Mammary epithelial cell (primary cell): ENCODE measurements at places on chromosomes 16 and 17. TPM values are rescaled to one million over a fixed set of nuclear protein-coding genes. Genes with fewer than 3 reads are reported as not detected.

GRCh38 chr17:45172541-45173286 is 11.0 kb downstream of the HEXIM2 start:
- peak; percentile 96 for DNase-seq

GRCh38 chr16:78504401-78504851 is 405.0 kb downstream of the WWOX start:
- no peak for DNase-seq

DNA sequence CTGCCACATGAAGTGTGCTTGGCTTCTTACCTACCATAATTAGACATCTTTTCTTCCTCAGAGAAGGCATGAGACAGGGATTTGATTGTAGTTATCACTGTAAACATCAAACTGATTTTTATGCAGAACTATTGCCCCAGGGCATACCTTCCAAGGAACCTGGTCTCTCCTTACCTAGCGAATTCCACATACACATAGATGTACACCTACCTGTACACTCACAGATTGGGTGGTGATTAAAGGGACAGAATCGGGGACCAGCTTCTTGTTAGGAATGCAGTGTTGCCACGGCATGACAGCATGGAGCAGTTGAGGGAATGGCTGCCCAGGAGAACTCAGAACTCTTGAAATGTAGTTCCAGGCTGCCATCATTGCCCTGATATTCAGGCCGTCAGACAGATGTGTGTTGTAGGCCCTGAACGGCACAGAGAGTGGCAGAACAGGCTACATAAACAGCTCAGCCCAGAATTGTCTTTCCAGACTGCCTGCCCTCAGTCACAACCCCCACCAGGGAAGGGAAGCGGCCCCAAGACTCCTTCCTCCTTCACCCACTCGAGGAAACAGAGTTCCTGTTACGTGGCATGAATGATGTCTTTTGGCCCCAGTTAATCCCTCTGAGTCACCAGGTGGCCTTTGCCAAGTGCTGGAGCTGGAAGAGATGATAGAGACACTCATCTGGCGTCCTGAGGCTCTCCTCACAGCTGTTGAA is 17.8 kb upstream of the NAGLU start:
- DNase-seq = peak; percentile 84

GRCh38 chr16:56814537-56815432 is 50.2 kb upstream of the SLC12A3 start:
- DNase-seq = no peak

DNA sequence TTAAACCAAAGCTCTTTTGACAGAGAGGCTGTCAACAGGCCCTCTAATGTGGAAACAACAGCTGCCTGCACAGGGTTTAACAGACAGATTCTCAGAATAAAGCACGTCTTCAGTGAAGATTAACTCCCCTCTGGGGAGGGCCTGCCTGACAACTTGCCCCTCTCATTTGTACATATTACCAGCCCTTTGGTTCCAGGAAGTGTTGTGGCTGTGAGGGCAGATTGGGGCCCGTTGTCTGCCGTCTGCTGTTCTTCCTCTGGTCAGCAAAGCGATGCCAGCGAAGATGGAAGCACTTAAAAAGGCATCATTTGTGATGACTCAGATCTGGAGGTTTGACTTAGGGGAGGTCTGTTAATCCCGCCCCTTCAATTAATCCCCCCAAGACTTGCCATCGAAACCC is 177.0 kb upstream of the IRX6 start:
- DNase-seq = no peak

DNA sequence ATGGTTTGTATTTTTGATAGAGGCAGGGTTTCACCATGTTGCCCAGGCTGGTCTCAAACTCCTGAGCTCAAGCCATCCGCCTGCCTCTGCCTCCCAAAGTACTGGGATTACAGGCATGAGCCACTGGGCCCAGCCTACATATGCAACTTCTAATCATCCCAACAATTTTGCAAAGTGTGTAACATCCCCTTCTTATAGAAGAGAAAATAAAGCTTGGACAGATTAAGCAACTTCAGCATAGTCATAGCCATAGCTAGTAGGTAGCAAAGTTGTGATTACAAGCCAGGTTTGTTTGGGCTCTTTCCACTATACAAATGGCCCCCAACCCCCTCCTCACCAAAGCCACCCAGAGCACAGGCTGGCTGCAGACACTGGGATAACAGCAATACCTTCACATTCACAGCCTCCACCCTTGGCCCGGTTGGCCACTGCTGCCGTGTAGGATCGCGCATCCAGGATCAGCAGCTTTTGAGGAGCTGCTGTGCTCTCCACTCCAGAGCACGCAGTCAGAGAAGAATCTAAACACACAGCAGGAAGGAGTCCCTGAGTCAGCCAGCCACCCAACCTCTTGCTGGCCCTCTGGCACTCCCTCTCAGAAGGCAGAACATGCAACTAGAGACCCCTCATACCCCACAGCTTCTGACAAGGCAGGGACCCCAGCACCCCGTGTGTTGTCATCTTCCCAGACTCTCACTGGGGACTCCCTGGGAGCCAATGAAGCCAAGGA is 7.9 kb downstream of the MTMR4 start:
- DNase-seq = no peak

DNA sequence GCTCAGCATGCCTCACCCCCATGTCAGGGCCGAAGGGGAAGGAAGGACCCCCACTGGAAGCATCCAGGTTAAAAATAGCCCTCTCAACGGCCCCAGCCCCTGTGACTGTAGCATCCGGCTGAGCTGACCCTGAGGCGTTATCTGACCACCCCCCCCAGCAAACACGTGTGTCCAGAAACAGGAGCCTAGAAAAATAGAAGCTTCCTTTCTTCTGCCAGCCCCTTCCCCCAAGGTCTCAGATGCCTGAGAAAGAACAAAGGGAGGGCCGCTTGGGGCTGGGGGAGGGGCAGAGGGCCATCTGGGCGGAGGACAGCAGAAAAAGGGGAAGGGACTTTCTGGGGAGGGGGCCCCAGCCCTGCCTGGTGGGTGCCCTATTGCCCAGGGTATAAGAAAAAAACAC is 55.8 kb downstream of the ACTG1 start:
- no peak for DNase-seq

DNA sequence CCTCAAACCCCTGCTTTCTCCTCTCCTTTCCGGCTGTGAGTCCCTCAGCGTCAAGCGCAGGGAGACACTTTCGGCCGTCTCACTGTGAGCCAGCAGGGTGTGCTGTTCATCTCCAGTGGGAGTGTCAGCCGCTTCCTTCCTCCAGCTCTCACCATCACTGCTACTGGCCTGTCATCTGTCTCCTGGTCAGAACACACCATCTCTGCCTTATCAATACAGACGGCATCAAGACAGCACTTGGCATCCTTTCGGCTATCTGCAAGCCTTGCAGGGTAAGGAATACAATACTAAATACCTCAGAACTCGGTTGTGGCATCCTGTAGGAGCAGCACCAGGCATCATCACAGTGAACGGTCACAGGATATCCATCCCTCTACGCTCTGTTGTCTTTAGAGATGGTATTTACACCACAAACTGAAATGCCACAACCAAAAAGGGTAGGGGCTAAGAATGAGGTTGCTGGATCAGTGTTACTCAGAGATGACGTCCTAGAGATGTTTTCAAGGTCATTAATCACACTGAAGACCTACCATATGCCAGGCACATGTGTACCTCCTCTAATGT is 20.7 kb upstream of the CMTM4 start:
- no peak for DNase-seq

- DNase-seq = no peak
Observed at GRCh38 chr17:20127360-20128035, 118.3 kb downstream of the SPECC1 start.

- DNase-seq = no peak
Observed at GRCh38 chr17:40095944-40096791, 4.2 kb downstream of the NR1D1 start.

DNA sequence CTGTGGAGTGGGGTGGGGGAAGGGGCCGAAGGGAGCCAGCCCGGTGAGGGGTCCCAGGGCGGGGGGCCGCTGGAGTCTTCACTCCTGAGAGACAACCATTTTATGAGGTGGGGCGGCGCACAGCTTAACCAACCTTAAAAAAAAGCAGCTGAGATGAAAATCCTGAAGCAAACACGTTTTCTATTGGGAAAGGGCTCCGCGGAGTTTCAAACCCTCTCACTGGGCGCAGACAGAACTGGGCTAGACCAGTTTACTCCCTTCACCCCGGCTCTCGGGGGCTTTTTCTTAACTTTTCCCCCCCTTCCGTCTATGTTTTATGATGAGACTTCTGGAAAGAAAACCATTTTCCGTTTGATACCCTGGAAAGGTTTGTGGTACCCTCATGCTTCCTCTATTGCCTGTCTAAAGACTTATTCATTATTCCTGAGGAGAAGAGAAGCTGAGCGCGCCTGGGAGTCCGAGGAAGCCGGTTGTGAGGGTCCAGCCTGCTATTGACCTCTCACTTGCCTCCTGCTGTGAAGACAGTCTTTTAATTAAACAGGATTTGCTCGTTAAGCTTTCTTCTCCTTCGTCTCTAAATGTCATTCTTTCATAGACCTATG is 482 bp upstream of the SSH2 start:
- DNase-seq = peak; percentile 12

The RASL10B gene
- 0.67 TPM for total RNA-seq

The CSH2 gene
- not detected for total RNA-seq

The PCYT2 gene
- 23.5 TPM for total RNA-seq

The KRT40 gene
- total RNA-seq = not detected in 2 replicates

The C16orf87 gene
- total RNA-seq = 11.4 and 12.3 TPM in 2 replicates

The HSD11B2 gene
- 1.8 TPM for total RNA-seq

The KCNJ16 gene
- total RNA-seq = not detected in 2 replicates

The KCTD2 gene
- total RNA-seq = 11.1 and 13.7 TPM in 2 replicates

The KRT24 gene
- total RNA-seq = not detected

The PKMYT1 gene
- 21.5 and 67.2 TPM in 2 replicates for total RNA-seq
